ENCODE measurements at places on chromosomes 2 and 18. TPM values are rescaled to one million over a fixed set of nuclear protein-coding genes. Genes with fewer than 3 reads are reported as not detected.

The TAF1B gene
- 12.9 TPM for total RNA-seq

The PPP3R1 gene
- total RNA-seq, result 16.7 TPM

The KIF1A gene
- total RNA-seq, result 7.3 TPM

The ASXL3 gene
- total RNA-seq, result 8.2 TPM

The CFC1 gene
- not detected for total RNA-seq

The GCKR gene
- not detected for total RNA-seq

The CNGA3 gene
- 0.40 TPM for total RNA-seq

The ACTR1B gene
- total RNA-seq, result 38.6 TPM

The WNT6 gene
- 0.09 TPM for total RNA-seq

Data from muscle of leg (tissue), 16 donors.